ENCODE measurements at places on chromosomes 6 and 20.

GRCh38 chr6:45675634-45676033, 297.9 kb upstream of the SUPT3H start:
- no peak for DNase-seq

DNA sequence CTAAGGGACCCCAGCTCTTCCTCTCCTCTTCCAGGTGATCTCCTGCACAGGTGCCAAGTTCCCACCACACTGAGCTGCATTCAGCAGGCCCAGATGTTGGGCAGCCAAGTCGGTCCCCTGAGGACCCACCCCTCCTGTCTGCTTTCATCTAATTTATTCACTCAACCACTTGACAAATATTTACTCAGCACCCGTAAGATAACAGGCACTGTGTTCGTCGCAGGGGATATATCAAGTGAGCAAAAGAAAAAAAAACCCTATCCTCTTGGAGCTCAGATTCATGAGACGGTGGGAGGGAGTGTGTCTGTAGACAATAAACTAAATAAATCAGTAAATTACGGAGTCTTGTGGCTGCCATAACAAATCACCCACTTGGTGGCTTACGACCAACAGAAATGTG, 143.6 kb downstream of the MRPL14 start:
- no peak for DNase-seq

DNA sequence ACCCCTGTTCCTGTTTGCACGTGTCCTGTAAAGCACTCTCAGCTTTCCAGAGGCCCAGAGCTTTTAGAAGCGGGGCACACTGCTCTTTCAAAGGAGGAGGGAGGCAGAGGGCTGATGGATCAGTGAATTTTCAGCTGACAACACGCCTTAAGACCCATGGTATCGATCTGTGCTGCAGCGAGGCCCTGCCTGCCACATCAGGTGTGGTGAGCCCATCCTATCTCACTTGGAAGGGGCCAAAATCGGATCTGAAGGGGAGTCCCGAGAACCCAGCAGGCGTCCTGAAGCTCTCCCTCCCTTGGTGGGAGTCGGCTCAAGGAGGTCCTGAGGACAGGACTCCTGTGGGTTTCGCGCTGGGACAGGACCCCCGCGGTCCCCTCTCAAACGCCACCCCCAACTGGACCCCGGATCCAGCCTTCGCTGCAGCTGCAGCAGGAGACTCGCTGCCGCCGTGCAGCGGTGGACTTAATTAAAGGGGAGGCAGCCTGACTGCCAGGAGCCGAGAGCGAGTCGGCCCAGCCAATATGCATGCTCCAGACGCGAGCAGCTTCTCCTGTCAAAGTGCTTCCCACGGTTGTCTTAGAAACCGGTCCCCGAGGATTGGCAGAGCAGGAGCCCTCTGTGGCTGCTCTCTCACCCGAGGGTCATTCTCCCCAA, 580.0 kb upstream of the ZNF337 start:
- DNase-seq: no peak

- no peak for DNase-seq
Observed at GRCh38 chr6:107972413-107973096, 14.5 kb upstream of the SEC63 start.

DNA sequence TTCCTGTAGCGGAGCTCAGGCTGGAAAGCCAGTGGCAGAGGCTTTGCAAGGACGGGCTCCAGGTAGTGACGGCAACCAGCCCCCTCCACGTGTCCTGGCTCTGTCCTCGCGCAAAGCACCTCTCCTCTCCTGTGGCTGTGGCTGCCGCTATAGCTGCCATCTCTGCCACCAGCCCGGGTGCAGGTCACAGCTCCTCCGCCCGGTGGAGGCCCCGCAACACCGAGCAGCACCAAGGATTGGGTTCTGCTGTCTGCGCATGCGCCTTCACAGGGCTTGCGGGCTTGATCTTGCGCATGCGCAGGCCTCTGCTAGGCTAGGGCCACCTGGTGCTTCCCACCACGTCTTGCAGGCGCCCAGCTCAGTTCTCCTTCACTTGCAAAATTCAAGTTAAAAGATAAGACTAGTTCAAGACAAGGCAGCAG, 625.4 kb downstream of the QKI start:
- DNase-seq: no peak

DNA sequence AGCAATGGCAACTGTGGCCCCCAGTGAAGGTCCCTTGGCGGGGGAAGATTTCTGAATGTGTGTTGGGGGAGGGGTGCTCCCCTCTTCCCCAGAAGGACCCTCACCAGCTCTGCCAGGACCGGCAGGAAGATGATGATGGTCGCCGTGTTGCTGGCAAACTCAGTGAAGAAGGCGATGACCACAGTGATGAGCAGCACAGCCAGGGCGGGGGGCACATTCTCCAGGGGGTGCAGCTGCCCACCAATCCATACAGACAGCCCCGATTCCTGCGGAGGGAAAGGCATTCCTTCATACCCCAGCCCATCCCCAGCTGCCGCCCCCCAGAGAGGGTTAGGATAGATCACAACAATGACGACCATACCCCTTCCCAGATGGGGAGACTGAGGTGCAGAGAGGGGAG, 15.7 kb upstream of the OCSTAMP start:
- DNase-seq: no peak

GRCh38 chr6:32427218-32427617, 12.5 kb upstream of the HLA-DRA start:
- DNase-seq: no peak

DNA sequence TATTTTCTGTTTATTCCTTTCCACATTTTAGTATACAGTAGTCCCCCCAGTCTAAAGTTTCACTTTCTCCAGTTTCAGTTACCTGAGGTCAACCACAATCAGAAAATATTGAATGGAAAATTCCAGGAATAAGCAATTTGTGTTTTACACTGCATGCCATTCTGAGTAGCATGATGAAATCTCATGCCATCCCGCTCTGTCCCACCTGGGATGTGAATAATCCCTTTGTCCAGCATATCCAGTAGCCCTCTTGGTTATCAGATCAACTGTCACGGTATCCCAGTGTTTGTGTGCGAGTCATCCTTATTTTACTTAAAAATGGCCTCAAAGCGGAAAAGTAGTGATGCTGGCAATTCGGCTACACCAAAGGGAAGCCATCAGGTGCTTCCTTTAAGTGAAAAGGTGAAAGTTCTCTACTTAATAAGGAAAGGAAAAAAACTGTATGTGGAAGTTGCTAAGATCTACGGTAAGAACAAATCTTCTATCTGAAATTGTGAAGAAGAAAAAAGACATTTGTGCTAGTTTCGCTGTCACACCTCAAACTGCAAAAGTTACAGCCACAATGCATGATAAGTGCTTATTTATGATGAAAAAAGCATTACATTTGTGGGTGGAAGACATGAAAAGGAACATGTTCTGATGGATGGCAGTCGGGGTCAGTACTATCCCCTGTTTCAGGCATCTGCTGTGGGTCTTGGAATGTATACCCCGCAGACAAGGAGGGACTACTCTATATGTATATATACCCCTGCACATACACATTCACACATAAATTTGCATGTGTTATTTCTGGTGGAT, 11.3 kb downstream of the NOX3 start:
- no peak for DNase-seq

- no peak for DNase-seq
Observed at GRCh38 chr20:24442909-24443308, 26.5 kb upstream of the SYNDIG1 start.

DNA sequence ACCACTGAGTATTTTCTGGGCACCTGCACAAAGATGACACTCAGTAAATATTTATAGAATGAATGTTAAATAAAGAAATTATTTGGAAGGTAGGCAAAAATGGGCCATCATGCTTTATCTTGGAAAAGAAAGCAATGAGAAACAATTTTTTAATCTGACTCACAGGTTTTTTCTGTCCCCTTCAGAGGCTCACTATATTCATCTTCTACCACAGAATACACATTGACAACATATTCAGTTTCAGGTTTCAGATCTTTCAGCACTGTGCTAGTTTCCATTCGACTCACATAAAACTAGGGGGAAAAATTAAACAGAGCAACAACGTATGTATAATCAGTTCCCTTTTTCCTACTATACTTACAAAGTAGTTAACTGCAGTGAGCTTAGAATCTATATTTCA, 58.3 kb downstream of the COL12A1 start:
- DNase-seq: no peak

DNA sequence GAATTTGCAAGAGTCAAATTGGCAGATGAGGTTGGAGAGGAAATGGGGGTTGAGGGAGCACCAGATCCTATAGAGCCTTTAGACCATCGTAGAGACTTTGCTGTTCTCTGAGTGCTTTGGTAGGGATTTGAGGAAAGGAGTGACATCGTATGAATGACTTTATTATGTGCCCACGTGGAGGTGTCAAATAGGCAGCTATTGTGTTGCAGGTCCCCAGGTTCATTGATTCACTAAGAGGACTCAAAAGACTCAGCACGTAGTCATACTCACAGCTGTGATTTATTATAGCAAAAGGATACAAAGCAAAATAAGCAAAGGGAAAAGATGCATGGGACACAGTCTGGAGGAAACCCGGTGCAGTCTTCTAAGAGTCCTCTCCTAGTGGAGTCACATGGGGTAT, 2.2 kb downstream of the MTRES1 start:
- DNase-seq: no peak
